Mesothelial cell of epicardium (in vitro differentiated cells): ENCODE measurements at places on chromosomes 2 and 18. TPM values are rescaled to one million over a fixed set of nuclear protein-coding genes. Genes with fewer than 3 reads are reported as not detected.

AMER3 gene
- total RNA-seq = not detected in 3 replicates

AOX1 gene
- total RNA-seq = 1.6 to 2.4 TPM (median 2.2 TPM) in 3 replicates

GDF7 gene
- total RNA-seq = 3.0 to 3.2 TPM (median 3.1 TPM) in 3 replicates

TMEM17 gene
- total RNA-seq = 4.1 to 4.7 TPM (median 4.2 TPM) in 3 replicates

SOWAHC gene
- 15.9 to 16.8 TPM (median 16.0 TPM) in 3 replicates for total RNA-seq

SERPINE2 gene
- 45.9 to 49.9 TPM (median 48.6 TPM) in 3 replicates for total RNA-seq
